Caudate nucleus (tissue), 63 donors: ENCODE measurements at places on chromosomes 5 and 9.

DNA sequence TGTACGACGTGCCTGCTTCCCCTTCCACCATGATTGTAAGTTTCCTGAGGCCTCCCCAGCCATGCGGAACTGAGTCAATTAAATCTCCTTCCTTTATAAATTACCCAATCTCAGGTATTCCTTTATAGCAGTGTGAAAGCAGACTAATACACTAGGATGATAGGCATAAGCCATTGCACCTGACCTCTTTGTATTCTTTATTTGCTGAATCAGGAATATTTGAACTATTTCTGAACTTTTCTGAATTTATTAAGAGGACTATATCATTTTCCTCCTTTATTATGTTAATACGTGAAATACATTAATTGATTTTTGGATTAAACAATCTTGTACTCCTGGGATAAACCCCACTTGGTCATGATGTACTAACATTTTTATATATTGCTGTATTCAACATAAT is 28.2 kb upstream of the NR4A3 start:
- DNase-seq, result no peak

- DNase-seq, result no peak
Observed at GRCh38 chr5:34499001-34499734, 157.0 kb upstream of the RAI14 start.

DNA sequence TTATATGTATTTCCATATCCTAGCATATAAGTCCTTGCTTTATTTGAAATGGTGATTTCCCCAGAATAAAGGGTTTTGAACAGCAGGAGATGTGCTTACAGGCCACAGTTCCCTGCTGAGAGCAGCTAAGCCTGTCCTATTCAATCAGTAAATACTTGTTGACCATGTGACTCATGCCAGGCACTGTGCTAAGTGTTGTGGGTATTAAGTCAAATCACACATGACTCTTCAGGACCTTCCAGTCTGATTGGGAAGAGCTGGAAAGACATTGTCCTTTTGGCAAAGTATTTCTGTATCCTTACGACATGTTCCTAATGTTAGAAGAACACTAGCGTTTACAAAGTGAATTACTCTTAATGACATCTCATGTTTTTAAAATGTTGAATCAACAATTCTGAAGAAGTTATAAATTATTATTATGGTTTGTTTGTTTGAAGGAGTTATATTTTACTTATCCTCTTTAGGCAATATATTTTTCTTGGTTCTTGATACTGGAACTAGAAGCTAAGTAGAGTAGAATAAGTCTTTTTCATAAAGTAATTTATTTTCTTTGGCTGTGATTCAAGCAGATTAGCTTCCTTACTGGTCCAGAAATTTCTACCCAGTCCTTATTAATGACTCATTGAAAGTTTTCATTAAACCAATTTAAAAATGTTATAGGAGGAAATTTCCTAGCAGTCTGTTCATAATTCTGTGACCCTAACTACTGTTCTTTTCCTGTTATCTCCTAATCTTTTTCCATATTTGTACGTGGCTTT is 82.1 kb downstream of the GAPVD1 start:
- DNase-seq, result no peak

DNA sequence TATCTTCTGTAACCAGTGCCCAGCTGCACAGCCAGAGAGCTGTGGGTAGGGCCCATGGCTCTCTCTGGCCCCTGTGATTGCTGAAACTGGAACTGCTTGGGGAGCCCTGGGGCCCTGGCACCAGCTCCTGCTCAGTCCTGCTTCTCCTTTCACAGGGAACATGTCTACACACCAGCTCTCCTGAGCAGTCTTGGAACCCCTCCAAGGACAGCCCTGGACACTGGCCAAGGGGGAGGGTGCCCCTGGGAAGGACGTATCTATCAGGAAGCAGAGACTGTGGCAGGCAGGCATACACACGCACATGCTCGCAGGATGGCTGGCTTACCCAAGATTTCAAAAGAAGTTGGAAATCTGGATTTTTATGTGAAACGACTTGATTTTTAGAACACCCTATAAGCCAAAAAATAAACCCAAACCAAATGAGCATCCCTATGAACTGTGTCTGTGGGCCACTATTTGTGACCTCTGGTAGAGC is 8.8 kb upstream of the TRAF1 start:
- peak; percentile 67 for DNase-seq

DNA sequence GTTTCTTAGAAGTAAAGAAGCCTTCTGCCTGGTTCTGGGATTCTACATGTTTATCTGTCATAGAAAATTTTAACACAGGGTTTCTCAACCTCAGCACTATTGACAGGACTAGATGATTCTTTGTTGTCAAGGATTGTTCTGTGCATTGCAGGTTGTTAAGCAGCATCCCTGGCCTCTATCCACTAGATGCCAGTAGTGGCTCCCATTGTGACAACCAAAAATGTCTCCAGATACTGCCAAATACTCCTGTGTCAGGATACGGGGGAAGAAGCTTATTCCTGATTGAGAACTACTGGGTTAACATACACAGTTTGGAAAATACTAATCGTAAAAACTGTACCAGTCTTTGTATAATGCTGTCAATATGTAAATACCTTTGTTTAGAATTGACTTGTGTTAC is 167.1 kb downstream of the NIPBL start:
- DNase-seq, result peak; percentile 28

GRCh38 chr5:152144556-152144955 is 219.9 kb upstream of the GLRA1 start:
- no peak for DNase-seq

GRCh38 chr5:147216552-147217154 is 18.2 kb upstream of the STK32A start:
- DNase-seq, result no peak

DNA sequence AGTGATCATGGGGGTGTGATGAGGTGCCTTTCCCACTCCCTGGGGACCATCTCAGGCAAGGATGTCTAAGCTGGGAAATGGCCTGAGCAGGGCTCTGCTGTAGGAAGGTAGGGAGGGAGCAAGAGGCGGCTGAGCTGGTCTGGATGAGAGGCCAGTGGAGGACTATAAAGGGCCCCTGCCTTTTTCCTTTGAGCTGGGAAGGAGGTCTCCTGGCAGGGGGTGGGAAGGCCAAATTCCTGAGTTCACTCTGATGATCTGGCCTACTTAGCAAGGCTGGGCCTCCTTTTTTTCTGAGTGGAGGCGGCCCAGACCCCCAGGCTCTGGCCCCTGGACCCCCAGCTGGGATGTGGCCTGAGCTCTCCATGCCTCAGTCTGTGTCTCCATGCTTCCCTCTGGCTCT is 14.3 kb upstream of the PITX1 start:
- no peak for DNase-seq

DNA sequence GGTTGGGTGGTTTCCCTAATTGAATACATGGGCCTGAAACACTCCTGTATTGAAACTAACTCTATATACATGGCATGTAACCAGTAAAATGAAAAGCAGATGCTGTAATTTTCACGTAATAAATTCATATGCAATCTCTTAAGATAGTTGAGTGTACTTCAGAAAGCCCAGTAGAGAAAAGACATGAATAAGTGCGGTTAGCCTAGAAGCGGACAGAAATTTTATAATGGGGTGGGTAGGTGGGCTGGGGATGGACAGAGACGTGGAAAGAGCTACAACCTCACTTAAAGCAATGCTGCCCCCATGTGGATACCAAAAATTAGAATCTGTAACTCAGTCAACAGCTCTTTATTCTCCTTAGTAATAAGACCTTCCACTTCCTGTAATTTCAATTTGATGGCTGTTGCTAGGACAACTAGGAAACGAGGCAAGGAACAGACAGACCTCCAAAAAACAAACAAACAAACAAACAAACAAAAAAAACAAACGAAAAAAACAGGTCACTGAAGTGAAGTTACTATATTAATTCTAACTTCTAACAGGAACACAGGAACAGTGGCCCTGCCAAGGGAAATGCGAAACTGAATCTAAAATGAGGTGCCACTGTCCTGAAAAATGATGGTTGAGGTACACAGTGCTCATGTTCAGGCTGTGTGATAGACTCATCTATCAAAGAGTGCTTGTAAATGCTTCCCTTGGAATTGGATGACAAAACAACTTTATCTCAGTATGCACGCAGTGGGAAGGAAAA is 103.4 kb upstream of the GNA14 start:
- DNase-seq, result no peak

GRCh38 chr5:96649681-96650540 is 12.3 kb upstream of the CAST start:
- no peak for DNase-seq

DNA sequence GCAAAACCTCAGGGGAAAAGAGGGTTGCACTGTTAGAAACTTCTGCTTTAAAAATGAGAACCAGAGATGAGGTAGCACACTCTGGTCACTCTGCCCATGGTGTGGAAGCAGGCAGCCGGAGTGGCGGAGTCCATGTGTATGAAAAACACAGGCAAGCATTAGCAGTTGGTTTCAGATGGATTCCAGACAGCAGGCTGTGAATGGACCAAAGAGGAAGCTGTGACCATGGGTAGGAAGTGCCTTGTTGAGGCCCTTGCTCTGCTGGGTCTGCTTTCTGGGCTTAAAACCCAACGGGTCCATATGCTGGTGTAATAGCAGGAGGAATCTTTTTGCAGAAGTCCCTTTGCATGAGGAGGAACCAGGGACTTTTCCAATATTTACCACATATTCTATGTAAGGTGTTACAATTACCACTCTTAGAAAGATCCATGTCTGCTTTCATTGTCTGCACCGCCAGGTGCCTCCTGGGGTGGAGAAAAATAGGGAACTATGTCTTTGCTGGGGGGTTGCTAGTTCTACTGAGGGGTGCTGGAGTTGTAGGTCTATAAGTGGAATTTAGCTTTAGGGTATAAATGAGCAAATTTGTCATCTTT is 77.0 kb downstream of the ANKRD55 start:
- DNase-seq, result no peak

DNA sequence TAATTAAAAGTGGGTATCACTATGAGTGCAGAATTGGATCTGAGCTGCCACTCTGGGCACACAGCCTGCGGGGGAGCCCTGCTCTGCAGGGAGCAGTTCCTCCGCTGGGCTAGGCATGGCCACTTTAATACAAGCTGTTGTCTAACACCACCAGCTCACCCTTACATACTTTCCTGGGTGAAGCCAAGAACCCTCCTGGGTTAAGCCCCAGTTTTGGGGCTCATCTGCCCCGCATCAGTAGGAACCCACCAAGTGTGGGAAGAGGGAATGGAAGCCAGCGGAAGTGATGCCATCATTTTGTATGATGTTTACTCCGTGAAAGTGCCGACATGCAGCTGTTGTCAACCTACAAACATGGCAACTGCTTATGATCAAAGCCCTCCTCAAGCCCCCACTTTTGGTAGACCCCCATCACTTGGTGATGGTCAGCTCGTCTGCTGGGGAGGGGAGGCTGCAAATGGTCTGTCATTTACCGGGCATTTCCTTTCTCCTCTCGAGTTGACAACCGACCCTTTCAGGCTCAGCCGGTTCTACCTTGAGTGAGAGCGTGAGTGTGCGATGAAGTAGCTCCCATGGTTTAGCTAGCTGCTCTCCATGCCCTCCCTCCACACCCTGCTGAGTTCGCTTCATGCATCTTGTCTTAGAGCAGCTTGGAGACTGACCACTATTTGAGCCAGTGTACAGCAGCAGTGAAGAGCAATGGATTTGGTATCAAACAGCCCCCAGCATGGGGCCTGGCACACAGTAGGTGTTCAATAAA is 95.3 kb upstream of the IER5L start:
- DNase-seq, result no peak

DNA sequence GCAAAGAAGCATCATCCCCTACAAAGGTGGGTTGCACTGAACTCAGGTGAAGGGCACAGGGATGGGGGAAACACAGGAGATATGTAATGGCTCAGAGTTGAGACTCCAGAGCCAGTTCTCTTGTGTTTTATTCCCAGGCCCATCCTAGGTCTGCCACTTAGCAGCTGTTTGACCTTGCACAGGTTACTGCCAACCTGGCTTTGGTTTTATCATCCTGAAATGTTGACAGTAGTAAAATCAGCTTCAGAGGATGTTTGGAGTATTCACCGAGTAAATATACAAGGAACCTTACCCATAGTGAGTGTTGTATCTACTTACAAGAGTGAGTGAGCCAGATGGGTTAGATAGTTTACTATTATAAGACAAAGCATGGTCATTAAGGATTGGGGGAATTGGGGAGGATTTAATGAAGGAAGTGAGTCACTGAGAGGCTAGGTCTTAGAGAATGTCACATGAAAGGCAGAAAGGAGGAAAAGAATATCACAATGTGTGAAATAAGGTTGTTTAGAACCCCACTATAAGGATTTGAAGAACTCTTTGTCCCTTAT is 141.3 kb downstream of the MAN2A1 start:
- DNase-seq, result no peak

GRCh38 chr5:97836816-97837215 is 653.8 kb upstream of the RIOK2 start:
- DNase-seq, result no peak

GRCh38 chr9:89522261-89522958 is 24.5 kb upstream of the SEMA4D start:
- DNase-seq, result no peak

GRCh38 chr9:133274236-133275104 is 531 bp downstream of the ABO start:
- no peak for DNase-seq

- no peak for DNase-seq
Observed at GRCh38 chr9:107648153-107648715, 158.7 kb upstream of the KLF4 start.

DNA sequence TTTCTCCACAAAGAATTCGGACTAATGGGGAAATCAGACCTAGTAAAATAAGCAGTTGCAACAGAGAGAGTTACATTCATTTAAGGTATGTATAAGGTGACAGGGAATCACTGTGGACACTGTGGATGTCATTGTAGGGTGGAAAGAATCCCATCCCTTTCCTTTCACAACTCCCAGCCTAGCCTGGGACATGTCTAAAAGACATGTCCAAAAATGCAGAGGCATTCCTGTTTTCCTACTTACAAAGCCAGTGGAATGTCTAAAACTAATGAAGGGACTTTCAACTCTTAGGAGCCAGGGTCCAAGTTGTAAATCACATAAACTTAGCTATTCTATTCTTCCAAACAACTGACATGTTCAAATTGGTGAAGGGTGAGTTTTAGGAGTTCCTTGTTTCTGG is 511.0 kb downstream of the PRELID2 start:
- no peak for DNase-seq

GRCh38 chr5:54700986-54701578 is 183.5 kb downstream of the SNX18 start:
- DNase-seq, result no peak

DNA sequence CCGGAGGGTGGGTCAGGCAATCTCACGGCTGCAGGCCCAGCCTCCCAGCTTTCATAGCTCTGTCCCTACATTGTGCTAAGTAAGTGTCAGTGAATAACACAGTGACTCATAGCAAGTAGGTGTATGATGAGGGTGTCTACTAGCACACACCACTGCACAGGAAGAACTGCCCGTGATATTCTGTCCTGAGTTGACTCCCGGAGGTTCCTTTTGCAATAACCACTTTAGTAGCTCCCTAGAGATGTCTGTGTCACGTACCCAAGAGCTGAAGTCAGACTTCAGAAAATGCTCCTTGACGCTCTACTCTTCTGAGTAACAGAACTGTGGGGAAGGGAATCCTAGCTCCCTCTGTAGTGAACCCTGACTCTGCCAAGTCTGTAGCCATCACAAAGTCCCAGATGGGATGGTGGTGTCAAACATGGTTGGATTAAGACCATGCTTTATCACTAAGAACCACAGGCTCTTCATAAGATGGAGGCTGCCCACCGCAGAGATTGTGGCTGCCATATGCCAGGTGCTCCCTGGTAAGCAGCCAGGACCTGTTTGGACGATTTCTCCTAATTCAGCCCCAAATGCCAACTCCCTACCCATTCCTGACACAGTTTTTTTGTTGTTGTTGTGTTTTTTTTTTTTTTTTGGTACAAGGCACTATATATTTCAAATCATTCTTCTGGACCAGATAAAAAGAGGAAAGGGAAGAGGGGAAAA is 352.6 kb upstream of the PANK3 start:
- DNase-seq, result no peak
